Fibroblast of villous mesenchyme (primary cell): ENCODE measurements at places on chromosomes 4 and X. TPM values are rescaled to one million over a fixed set of nuclear protein-coding genes. Genes with fewer than 3 reads are reported as not detected.

GRCh38 chrX:44261286-44261685, 82.2 kb downstream of the EFHC2 start:
- DNase-seq: no peak

GRCh38 chr4:170247596-170247995, 157.8 kb upstream of the AADAT start:
- DNase-seq: no peak

DNA sequence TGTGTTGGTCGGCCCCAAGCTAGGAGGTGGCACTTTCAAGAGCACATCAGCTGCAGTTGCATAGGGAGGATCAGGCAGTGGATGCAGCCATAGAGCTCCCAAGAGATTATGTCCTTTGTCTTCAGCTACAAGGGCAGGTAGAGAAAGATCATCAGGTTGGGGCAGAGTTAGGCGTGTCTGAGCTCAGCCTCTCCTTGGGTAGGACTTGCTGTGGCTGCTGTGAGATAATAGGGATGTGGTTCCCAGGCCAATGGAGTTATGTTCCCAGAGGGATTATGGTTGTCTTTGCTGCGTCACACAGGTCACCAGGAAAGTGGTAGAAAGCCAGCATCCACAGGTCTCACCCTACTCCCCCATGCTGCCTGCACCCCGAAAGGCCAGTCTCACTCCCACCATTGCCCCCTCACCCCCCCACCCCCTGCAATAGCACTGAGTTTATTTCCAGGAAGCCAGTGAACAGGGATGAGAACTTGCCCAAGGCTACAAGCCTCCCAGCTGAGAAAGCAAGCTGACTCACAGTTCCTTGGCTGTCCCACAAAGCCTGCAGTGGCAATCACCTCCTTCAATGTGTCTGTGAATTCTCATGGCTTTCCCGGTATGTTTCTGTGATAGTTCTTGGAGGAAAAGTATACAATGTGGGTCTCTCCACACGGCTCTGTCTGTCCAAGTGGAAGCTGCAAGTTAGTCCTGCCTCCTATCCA, 148.4 kb downstream of the STPG2 start:
- no peak for DNase-seq

GRCh38 chr4:36243355-36244256, 708 bp downstream of the ARAP2 start:
- peak; percentile 9 for DNase-seq

GRCh38 chr4:145453163-145453520, 28.5 kb upstream of the SMAD1 start:
- no peak for DNase-seq

- no peak for DNase-seq
Measured at GRCh38 chr4:22522706-22523501, 7.0 kb upstream of the ADGRA3 start.

- peak; percentile 70 for DNase-seq
Measured at GRCh38 chrX:150032742-150033141, 94.5 kb upstream of the EOLA2 start.

- DNase-seq: no peak
Measured at GRCh38 chr4:138086611-138087041, 155.5 kb downstream of the SLC7A11 start.

DNA sequence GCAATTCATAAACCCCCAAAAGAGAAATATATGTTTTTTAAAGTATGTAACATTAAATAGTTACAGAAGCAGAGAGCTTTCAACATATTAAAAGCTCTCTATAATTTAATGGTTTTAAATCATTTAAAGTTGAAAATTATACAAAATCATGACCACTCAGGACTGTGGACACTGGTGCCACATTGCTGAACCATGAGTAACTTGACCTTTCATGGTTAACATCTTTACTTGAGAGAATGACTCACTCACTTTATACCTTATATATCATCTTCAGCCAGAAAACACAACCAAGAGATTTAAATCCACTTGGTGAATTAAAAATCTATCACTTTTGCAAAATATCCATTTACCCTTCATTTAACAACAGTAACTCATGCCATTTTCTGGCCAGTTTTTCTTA, 584.3 kb upstream of the SMIM31 start:
- DNase-seq: no peak

DNA sequence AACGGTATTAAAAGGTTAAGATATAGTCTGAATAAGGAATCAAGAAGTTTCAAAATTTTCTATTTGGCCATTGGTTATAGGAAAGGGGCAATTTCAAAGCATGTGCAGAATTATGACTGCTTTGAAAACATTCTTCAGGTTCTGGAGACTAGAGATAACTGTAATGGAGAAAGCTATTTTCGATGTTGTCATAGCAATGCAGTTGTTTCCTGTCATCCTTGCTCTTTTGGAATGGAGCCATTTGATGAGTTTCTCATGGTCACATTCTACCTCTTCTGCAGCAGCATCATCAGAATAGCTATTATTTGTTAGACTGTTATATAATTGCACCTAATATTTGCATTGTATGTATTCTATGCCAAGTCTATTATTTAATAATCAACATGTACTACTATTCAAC, 368.2 kb upstream of the NR3C2 start:
- no peak for DNase-seq

GRCh38 chr4:85603437-85604336, 128.7 kb downstream of the ARHGAP24 start:
- peak; percentile 71 for DNase-seq

GRCh38 chr4:156248917-156249316, 295.3 kb upstream of the CTSO start:
- DNase-seq: no peak

- no peak for DNase-seq
Measured at GRCh38 chr4:16591272-16591826, 307.1 kb downstream of the LDB2 start.

- DNase-seq: no peak
Measured at GRCh38 chrX:57044245-57044644, 48.9 kb upstream of the SPIN3 start.

- DNase-seq: no peak
Measured at GRCh38 chr4:95833711-95834194, 6.1 kb upstream of the PDHA2 start.

DNA sequence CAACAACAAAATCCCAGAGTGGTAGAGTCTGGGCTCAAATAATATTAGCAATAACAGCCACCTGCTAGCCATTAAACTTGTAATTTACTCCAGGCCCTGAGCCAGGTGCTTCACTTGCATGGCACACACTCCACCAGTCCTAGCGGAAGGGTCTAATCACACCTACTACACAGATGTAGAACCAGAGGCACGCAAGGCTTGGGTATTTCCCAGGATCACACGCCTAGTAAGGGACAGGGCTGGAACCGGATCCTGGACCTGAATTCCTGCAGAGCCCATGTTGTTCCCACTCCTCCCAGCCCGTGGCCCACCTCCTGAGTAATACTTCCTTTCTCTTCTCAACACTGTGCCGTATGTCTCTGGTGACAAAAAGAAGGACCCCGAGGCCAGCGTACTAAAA, 5.7 kb downstream of the MAGEA1 start:
- no peak for DNase-seq

DNA sequence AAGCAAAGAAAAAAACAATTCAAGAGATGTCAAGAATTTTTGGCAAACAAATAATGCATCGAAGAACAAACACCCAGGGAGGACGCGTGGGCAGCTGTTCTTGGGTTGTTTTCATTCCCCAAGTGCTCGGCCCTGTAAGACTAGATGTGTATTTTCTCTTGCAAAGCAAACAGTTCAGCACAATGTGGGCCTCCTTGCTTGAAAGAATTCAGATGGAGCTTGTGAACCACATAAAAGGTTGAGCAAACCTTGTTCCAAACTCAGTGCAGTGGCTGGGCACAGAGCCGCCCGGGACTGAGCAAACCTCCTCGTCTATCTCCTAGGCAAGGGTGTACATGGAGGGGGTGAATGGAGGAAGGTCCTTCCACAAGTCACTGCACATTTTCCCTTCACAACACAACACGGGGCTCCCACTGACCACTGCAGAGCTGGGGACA, 82.4 kb downstream of the HTRA3 start:
- peak; percentile 87 for DNase-seq

GRCh38 chr4:61771056-61771455, 570.9 kb downstream of the ADGRL3 start:
- no peak for DNase-seq

DNA sequence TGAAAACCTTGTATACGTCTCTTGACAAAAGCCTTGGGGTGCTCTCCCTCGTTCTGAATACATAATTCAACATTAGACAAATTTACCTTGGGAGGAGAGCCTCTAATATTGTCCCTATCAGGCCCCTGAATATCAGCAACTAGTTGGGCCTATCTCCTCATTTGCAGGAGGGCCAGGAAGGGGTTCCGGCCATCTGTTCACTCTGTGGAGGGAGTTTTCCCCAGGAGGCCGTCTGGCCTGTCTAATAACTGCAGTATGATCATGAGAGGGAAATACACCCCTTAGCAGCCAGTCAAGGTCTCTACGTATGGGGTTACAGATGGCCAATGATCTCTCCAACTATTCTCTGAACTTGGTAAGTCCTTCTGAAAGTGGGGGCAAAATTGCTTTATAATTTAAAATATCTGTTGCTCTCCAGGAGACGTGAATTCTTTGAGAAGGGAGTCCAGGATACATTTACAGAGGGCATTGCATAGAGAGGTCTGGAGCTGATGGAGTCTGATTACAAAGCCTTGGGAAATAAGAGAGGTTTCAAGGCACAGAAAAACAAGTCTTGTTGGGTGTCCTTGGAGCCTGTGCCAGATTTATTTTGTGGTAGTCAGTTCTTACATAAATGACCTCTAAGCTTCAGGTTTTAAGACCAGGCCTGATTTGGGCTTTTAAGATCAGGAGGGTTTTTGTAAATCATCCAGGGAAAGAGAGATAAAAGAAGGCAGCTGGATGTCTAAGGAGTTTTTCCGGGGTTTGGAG, 48.2 kb upstream of the UXT start:
- peak; percentile 73 for DNase-seq

DNA sequence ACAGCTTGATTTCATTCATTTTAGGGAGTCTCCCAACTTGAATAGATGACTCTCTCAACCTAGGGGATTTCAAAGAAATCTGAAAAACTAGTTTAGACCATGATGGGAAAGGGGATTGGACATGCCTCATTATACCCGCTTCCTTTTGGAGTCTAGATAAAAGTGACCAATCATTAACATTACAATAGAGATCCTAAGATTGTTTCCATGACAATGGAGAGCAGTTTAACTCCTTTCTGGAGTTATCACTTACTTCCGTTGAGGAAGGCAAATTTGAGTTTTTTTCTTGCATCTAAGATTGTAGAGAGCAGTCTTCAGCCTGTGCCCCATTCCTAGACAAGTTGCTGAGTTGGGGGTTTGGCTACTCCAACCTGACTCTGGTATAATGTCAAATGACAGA, 11.4 kb upstream of the IL15 start:
- DNase-seq: no peak

- DNase-seq: no peak
Measured at GRCh38 chr4:163666332-163666873, 171.9 kb downstream of the TMA16 start.

DNA sequence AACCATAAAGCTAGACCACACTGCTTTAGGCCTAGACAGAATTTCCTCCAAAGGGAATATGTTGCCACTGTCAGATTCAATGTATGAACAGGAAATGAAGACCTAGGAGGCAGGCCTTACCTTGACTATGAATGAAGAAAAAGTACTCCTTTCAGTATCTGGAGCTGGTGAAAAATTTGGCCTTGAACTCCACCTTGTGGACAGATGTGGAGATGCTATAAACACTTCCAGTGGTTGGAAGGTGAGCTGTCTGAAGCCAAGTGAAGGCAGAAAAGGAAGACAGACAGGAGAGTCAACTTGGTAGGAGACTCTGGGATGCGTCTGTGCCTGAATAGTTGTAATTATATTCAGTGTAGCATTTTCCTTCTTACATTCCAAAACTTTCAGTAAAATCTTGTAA, 17.2 kb downstream of the SPIN3 start:
- peak; percentile 48 for DNase-seq

DNA sequence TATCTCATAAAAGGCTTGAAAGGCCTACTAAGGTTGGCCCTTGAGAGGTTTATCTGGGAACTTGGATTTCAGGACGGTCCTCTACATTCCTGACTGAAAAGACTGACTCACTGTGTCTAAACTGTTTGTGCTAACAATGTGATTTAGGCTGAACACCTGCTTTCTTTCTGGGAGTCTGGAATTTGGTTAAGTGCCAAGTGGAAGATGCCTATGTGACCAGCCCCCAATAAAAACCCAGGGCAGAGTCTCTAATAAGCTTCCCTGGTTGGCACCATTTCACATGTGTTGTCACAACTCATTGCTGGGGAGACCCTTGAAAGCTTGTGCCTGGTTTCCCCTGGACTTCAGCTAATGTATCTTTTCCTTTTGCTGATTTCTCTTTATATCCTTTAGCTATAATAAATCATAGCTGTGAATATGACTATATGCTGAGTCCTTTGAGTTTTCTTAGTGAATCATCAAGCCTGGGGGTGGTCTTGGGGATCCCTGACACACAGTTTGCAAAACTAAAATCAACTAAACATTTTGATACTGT, 55.1 kb downstream of the GPR82 start:
- DNase-seq: peak; percentile 69

DNA sequence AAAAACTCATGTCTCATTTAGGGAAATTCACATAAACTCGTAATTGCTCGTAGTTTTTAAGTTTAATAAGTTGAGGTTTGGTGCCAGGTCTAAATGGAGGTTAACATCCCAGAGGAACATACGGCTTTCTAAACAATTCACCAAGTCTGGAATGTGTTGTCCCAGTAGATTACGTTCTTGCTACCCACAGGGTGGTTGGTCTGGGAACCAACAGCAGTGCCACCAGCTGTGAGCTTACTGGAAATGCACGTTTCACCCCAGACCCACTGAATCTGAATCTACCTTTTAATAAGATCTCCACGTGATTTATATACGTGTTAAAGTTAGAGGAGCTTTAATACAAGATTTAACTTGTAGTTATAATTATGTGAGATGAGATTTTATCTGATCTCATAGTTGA, 134.3 kb downstream of the BMPR1B start:
- no peak for DNase-seq

- peak; percentile 50 for DNase-seq
Measured at GRCh38 chrX:10111364-10112148, 45.2 kb upstream of the CLCN4 start.

GRCh38 chrX:121642415-121642814, 595.0 kb downstream of the GLUD2 start:
- DNase-seq: peak; percentile 49

HTR2C gene
- under 0.01 TPM in 2 replicates for total RNA-seq

MAGEB3 gene
- total RNA-seq: not detected in 2 replicates

GPR119 gene
- not detected in 2 replicates for total RNA-seq

RRH gene
- 0.32 TPM in 1 of 2 replicates, not detected in the other for total RNA-seq

CNGA2 gene
- total RNA-seq: not detected in 2 replicates

SPIN2A gene
- total RNA-seq: 1.3 and 1.7 TPM in 2 replicates

ATOH1 gene
- not detected in 2 replicates for total RNA-seq

DUSP21 gene
- not detected in 2 replicates for total RNA-seq

SAGE1 gene
- not detected in 2 replicates for total RNA-seq

ARMCX4 gene
- 8.1 and 11.2 TPM in 2 replicates for total RNA-seq

KIT gene
- 2.2 and 5.5 TPM in 2 replicates for total RNA-seq

NMU gene
- total RNA-seq: not detected in 2 replicates
